ENCODE measurements at places on chromosomes 3 and 15.

DNA sequence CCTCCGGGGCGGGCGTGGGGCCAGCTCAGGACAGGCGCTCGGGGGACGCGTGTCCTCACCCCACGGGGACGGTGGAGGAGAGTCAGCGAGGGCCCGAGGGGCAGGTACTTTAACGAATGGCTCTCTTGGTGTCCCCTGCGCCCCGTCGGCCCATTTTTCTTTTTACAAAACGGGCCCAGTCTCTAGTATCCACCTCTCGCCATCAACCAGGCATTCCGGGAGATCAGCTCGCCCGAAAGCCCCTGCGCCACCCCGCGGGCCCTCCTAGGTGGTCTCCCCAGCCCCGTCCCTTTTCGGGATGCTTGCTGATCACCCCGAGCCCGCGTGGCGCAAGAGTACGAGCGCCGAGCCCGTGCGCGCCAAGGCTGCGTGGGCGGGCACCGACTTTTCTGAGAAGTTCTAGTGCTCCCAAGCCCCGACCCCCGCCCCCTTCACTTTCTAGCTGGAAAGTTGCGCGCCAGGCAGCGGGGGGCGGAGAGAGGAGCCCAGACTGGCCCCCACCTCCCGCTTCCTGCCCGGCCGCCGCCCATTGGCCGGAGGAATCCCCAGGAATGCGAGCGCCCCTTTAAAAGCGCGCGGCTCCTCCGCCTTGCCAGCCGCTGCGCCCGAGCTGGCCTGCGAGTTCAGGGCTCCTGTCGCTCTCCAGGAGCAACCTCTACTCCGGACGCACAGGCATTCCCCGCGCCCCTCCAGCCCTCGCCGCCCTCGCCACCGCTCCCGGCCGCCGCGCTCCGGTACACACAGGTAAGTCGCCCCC, at the start of gene THBS1:
TSS of gene THBS1 (plus strand) at position 595 of the 757 bp plus-strand sequence. CDS start 779 bp downstream, outside the sequence.
- no peak for DNase-seq

DNA sequence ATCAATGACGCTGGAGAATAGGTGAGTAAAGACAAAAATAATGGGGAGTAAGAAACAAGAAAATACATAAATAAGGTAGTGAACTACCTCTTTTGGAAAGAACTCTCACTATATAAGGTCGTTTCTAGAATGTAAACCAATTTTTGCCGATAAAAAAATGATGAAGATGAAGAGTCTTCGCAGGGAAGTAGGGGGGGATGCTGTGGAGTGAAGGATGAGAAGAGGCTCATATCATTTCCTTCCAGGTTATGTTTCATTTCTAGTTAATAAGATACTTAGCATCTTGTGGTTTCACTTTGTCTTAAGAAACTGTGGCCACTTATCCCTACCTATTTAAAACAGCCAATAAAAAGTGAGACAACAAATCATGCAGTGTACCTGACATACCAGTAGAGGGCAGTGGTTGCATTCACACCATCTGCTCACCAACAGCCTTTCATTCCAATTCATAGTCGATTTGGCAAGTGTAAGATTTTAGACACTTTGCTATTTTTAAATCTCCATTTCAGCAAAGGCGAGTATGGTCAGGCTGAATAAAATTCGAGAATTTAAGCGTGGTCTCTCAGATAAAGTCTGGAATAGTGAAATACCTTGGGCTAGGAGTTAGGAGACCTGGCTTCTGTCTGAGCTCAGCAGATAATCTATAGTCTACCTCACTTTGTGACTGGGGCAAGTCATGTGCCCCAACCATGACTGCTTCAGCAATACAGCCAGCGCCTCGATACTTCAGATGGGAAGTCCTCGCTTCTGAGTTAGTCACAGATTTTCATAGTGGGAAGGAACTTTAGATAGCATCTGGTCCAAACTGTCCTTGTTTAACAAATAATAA, 28.9 kb upstream of the ICE2 start:
- peak; percentile 53 for DNase-seq

GRCh38 chr3:126524429-126524988, 554 bp downstream of the CHST13 start:
- no peak for DNase-seq

DNA sequence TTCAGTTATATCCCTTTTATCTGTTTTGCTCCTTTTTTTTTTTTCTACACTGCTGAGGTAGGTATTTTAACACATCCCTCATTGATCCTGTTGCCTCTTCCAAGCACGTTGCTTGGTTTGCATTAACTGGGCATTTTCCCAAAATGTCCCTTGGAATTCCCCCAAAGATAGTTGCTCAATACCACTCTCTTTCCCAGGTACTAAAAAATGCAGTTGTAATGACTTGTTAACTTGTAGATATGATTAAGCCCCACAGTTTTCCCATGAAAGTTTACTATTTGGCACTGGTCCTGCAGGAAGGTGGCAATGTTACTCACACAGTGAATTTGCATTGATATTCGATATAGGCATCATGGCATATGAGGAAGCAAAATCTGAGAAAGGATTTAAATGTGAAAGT, 67.1 kb downstream of the GRM7 start:
- no peak for DNase-seq

- no peak for DNase-seq
Measured at GRCh38 chr3:43268636-43269035, 17.7 kb upstream of the SNRK start.

DNA sequence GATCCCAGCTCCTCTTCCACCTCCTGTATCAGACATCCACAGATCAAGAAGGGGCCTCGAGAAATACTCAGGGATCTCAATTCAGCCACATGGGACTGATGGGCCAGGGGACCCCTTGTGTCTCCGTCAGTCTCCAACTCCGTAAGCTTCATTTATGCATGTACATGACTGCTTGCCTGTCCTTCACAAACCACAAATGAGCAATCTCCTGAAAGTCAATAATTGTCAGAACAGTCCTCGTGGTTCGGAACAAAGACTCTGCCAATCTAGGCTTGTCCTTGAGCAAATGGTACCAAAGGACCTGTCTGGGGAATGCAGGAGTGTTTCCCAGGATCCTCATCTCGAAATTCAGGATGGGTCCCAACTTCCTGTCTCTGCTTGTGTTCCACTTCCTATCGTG, 20.8 kb downstream of the SLC12A8 start:
- no peak for DNase-seq

DNA sequence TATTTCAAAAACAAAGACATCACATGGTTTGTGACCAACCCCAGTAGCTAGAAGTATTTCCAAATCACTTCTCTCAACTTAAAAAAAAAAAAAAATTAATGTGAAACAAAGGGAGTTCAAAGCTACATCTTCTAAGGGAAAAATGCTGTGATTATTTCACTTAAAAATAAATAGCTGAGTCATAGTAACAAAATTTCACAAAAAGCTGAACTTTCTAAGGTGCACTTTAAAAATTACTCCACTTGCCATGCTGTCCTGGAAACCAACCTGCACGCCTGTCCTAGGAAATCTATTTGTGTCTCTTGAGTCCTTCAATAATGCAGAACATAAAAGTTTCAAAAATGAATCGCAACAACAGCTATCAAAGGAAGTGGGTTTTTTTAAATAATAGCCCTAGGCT, 1.8 kb downstream of the ACAP2 start:
- no peak for DNase-seq

- DNase-seq, result no peak
Measured at GRCh38 chr3:126050626-126051025, 33.3 kb downstream of the SLC41A3 start.

DNA sequence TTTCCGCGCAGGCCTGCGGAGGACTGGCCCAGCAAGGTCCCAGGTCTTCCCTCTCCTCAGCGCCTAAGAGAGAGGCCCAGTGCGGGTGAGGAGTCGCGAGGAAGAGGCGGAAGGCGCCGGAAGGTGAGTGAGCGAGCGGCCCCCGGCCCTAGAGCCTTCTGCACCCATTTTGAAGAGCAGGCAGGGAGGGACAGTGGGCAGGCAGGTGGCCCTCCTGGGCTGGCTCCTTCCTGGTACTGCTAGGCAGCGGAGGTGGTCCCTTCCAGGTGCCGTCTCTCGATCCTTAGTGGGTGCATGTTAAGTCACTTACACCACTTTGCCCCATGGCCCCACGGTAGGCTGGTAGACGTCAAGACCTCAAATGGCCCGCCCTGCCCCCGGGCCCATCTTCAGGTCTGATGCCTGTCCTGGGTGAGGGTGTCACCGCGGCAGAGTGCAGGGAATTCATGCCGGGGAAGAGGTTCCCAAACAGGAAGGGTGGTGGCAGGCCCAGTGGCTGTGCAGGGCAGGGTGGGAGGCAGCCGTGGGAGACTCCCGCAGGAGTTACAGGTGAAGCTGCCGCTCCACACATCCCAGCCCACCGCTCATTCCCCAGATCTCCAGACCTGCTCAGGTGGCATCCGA, 14.4 kb downstream of the PAK6 start:
- no peak for DNase-seq

DNA sequence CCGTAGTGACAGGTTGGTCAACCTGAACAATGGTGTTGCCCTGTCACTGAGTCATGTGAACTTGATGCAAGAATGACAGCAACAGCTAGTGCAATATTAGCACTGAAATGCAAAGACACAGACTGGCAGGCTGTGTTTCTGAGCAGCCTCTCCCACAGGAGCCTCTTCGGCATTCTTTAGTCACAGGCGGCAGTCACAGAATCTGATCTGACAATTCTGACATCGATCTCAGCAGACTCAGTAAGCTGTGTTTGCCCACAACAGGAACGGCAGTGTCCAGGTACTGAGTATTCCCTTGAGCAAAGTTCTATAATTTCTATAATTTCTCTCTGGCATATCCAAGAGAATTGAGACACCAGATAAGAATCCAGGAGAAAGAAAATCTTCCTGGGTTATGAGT, 776.8 kb downstream of the GRM7 start:
- DNase-seq, result no peak

GRCh38 chr3:114942773-114943172, 204.3 kb downstream of the ZBTB20 start:
- no peak for DNase-seq

DNA sequence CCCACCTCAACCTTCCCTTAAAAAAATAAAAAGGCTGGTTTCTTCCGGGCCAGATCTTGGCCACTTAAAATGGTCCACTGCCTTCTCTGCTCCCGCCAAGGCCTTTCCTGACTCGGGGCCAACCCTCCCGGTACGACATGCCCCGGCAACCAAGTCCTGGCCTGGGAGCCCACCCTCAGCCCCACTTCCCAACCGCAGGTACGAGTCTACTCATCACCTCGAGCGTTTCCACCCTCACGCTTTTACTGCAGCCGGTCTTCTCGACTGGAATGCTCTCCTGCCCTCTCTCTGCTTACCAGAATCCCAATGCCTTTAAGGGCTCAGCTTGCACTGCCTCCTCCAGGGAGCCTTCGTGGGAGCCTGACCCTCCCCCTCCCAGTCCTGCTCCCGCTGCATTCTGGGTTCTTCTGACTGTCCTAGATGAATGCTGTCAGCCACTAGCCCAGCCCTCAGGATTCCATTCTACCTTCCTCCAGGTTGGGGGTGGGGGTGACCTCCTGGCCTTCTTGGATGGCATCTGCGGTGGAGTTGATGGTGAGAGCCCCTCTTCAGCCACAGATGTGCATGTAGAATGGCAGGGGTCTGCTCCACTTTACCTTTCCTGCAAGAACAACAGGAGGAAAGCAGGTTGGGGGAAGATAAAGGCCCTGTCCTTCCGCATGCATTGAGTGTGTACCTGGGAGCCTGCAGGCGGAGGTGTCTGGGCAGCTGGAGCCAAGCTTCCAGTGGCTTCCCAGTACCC, 1.1 kb upstream of the CSRNP1 start:
- no peak for DNase-seq

GRCh38 chr3:149342413-149343380, 9.3 kb upstream of the TM4SF18 start:
- DNase-seq, result no peak

DNA sequence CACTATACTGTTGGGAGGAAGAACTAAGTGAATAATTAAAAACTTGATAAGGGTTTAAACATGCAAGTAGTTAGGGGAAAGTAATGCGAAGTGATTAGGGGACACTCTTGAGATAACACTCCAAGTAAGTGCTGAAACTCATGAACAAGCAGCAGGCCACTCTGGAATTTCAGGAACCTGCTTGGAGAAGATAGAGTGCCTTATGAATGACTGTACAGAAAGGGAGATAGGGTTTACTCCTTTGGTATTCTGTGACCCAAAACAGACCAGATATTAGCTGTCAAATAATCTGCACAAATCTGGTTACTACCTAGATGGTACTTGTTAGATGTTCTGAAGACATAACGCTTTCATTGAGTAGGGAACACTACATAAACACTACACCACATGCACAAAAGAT, 85.6 kb downstream of the FRMD4B start:
- DNase-seq, result no peak

DNA sequence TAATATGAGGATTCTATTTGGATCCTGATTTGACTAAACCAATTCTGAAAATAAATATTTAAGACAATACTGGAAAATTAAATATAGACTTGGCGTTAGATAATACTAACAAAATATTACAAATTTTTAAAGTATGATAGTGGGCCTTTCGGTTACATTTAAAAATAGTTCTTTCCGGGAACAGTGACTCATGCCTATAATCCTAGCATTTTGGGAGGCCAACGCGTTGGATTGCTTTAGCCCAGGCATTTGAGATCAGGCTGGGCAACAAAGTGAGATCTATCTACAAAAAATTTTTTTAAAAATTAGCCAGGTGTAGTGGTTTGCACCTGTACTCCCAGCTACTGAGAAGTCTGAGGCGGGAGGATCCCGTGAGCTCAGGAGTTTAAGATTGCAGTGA, 30.3 kb upstream of the GADL1 start:
- DNase-seq, result no peak

DNA sequence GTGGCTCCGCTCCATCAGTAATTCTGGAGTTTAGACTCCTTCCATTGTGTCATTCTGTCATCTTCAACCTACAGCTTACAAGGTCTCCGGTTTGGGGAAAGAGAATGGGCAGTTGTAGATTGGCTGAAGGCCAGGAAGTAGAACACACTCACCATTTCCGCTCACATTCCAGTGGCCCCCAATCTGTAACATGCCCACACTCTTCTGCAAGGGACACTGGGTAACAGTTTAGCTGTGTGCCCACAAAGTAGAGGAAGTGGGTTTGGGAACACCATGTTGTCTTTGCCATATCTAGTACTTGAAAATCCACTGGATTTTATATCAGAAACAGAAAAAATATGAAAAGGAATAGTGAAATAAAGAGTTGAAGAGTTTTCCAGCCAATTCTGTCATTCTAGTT, 153.5 kb downstream of the SV2B start:
- no peak for DNase-seq

DNA sequence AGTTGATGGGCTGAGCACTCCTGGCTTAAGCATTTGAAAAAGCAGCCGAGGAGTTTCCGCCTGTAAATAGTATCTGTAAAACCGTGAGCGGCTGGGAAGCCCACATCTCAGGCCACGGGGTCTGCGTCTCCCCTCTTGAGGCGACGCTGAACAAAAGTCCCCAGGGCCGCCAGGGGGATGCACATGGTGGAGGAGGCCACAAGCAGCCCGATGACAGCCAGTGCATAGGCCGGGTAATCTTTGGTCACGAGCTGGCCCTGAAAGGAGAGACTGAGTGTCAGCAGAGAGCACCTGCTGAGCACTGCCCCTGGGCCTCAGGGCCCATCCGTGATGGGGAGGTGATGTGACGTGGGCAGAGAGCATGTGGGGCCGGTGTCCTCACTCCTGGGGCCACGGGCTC, 37.5 kb downstream of the SLC6A20 start:
- no peak for DNase-seq

DNA sequence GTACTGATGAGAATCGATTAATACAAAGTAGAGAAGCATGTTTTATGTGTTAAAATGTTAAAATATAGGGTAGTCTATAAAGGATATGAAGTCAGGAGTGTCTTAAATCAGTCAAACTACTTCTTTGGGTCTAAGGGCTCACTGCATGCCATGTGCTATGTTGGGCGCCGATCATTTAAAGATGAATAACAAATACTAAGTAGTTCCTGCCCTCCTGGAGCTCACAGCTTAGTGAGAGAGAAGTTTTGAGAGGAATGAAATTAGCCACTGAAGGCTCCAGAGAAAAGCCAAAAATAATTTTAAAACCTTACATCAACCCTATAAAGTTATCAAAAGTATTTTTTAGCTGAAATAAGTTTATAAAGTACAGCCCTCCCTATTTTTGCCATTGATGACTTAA, 44.5 kb downstream of the BLM start:
- DNase-seq, result no peak

All from NCI-H446 (cell line).